ELR (cell line): ENCODE measurements at places on chromosomes 7 and 10.

DNA sequence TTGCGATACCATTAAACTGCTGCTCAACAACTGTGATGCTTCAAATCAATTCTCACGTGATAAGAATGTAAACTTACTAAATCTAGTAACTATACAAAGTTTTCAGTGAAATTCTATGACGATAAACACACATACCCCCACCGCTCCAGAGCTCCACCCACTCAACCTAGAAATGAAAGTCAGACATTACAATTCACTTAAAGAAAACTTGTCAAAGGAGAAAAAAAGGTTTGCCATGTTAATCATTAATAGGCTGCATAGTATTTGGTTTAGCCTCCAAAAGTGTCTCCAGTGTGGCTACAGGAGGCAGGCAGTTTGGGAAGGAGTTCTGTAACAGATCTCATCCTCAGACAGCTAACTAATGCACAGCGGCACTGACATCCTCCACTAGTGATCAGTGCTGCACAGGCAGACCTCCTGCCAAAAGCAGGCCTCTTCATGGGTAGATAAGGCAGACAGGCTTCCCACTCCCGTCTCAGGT, 3.1 kb downstream of the HERPUD2 start:
- no peak for DNase-seq

DNA sequence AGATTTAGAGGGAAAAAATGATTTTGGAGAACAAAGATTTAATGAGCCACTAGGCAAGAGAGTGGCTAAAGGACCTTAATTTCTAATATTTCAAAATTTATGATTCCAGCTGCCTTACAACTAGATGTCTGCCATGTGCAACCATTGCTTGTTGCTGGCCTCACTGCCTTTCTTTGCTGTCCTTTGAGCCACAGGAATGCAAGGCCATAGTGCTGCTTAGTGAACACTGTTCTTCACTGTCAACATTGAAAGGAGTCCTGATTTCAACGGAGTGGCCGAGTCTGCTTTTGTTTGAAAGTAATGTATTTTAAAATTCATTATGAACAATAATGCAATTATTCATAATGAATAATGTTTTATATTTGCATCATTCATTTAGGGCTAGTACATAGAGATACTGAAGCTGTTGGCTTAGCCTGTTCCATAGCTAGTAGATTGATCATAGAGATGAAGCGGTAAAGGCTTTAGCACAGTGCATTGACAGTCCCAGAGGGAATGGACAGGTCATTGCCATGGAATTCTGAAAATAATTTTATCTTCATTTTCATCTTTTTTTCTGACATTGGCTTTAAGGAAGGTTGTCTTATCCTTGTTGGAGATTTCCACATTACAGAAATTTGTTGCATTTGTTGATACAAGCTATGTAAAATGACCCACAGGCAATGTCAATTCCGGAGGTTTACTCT, 544.1 kb downstream of the AUTS2 start:
- DNase-seq = no peak

DNA sequence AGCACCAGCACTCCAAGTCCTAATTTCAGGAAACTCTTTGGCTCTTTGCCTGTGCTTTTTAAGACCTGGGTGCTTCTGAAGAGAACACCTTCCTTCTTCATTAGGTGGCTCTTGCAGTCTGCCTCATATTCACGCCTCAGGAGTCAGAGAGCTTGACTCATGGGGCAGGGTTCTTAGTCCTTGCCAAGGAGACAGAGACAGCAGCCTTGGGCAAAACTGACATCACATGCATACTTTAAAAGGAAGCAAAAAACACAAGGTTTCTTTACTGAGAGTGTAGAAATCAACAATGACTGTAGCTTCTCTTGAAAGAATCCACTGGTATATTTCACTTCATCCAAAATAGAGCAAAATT, 780.6 kb downstream of the INHBA start:
- DNase-seq = peak; percentile 91

DNA sequence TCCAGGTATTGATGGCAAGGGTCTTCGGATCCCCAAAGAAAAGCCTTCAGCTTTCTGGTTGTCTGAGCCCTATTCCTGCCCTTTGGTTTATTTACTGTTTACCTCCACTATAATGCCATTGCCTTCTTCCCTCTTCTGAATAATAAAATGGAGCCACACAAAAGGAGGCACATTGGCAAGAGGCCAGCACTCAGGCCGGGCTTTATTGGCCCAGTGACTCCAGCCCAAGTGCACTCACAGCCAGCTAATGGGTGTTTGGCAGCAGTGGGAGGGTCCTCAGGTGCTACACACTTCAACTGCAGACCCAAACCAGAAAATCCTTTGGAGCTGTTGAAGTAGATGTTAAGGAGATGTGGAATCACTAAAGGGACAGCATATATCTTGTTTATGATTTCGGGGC, 336.0 kb downstream of the PLXNA4 start:
- DNase-seq = no peak

GRCh38 chr7:150858236-150859197, 6.2 kb downstream of the AOC1 start:
- no peak for DNase-seq

GRCh38 chr7:2993396-2993795, 50.3 kb downstream of the CARD11 start:
- DNase-seq = no peak

- DNase-seq = peak; percentile 28
Observed at GRCh38 chr7:84455788-84456187, 261.2 kb upstream of the SEMA3A start.

- no peak for DNase-seq
Observed at GRCh38 chr10:131571346-131571745, 259.8 kb upstream of the TCERG1L start.
